ENCODE measurements at places on chromosomes 5 and 9. TPM values are rescaled to one million over a fixed set of nuclear protein-coding genes. Genes with fewer than 3 reads are reported as not detected.

The SMAD5 gene
- total RNA-seq, result 19.0 TPM

The C9orf85 gene
- 10.5 TPM for total RNA-seq

The TTLL11 gene
- total RNA-seq, result 2.6 TPM

The SEPTIN8 gene
- total RNA-seq, result 32.5 TPM

The PRR16 gene
- not detected for total RNA-seq

The GMCL2 gene
- not detected for total RNA-seq

The ITK gene
- total RNA-seq, result 152 TPM

The SAXO1 gene
- 0.23 TPM for total RNA-seq

The OXCT1 gene
- total RNA-seq, result 131 TPM

The STPG3 gene
- total RNA-seq, result not detected

The PHAX gene
- total RNA-seq, result 57.6 TPM

The CDKN2B-AS1 gene
- total RNA-seq, result 0.67 TPM

The CAVIN4 gene
- total RNA-seq, result 0.17 TPM

The CNTNAP3B gene
- total RNA-seq, result not detected

The SPINK13 gene
- total RNA-seq, result not detected

The TAF11L5 gene
- not detected for total RNA-seq

The MEGF10 gene
- total RNA-seq, result not detected

The GRIA1 gene
- not detected for total RNA-seq

The SOX30 gene
- 0.15 TPM for total RNA-seq

The IFNA10 gene
- not detected for total RNA-seq

The FIBCD1 gene
- total RNA-seq, result not detected

The F2RL1 gene
- 2.5 TPM for total RNA-seq

The CER1 gene
- total RNA-seq, result not detected

The ZNF608 gene
- not detected for total RNA-seq

The PPP2R2B gene
- 1.9 TPM for total RNA-seq

The TRIM32 gene
- 11.8 TPM for total RNA-seq

The LTC4S gene
- total RNA-seq, result 0.65 TPM

The ANKRD31 gene
- total RNA-seq, result 0.50 TPM

The ACTBL2 gene
- not detected for total RNA-seq
